ENCODE measurements at places on chromosomes 16 and 17.

DNA sequence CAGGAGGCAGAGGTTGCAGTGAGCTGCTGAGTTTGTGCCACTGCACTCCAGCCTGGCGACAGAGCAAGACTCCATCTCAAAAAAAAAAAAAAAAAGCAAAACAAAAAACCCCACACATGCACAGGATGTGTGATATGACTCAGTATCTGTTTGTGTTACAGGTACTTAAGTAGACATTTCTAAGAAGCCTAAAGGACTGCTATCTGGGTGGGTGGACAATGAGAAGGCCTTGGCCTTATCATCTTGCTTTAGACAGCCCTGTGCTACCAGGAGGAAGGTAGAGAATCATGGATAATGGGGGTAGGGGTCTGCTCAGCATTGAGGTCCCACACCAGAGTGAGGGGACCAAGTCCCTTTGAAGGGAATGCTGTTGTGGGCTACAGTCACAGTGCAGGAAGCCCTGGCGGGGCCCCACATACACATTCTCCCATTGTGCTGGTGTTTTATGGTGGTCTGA is 26.7 kb downstream of the PLD6 start:
- no peak for DNase-seq

- DNase-seq: no peak
These were observed 9.0 kb upstream of the MILR1 start for GRCh38 chr17:64439956-64440355.

DNA sequence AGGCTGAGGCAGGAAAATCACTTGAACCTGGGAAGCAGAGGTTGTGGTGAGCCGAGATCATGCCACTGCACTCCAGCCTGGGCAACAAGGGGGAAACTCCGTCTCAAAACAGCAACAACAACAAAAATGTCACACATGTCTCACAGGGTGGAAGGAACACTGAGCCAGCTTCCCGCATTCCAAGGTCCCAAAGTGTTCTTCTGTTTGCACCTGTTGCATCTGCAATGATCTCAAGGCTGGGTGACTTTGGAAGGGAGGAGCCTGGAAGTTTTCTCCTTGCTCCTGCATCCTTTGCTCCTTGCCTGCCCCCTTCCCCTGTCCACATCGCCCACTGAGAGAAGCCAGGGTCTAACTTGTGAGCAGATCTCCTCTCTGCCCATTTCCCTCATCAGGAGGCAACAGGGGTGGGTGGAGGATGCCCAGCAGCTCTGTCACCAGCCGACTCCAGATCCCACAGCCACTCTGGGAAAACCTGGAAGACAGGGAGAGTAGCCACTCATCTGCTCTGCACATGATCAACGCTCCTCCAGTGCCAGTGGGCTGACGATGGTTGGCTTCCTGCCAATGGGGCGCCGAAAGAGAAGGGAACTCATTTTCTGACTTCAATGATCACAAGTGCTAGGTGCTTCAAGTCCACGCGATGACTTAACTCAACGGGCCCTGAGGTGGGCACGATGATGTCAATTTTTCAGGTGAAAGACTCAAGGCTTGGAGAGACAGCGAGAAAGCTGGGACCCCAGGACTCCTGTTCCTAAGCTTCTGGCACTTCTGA is 12.6 kb downstream of the CHST6 start:
- no peak for DNase-seq

GRCh38 chr17:42778570-42778969 is 1.8 kb upstream of the WNK4 start:
- no peak for DNase-seq

DNA sequence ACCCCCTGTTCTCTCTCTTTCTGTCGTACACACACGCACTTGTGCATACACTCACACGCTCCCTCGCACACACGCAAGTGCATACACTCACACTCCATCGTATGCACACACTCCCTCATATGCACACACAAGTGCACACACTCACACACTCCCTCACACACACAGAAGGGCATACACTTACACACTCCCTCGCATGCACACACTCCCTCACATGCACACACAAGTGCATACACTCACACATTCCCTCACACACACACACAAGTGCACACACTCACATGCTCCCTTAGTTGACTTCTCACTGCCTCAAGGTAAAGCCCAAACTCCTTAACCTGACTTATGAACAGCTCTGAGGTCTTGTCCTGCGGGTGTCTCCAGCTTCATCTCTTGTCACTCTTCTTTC is 78.7 kb downstream of the NOG start:
- no peak for DNase-seq

DNA sequence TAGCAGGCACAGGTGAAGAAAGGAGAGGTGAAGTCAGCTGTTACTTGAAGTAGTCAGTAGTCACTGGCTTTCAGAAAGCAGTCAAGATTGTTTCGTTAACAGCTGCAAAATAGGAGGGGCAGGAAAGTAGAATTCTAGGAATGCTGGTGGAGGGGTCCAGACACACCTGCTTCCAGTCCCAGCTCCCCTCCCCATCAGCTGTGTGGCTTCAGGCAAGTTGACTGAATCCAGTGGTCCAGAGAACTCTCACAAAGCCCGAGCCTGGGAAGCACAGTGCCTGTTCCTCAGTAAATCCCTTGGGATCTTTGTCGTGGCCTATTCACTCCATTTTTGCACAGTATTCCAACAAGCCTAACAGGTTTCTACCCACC is 4.6 kb upstream of the SOCS1 start:
- no peak for DNase-seq

DNA sequence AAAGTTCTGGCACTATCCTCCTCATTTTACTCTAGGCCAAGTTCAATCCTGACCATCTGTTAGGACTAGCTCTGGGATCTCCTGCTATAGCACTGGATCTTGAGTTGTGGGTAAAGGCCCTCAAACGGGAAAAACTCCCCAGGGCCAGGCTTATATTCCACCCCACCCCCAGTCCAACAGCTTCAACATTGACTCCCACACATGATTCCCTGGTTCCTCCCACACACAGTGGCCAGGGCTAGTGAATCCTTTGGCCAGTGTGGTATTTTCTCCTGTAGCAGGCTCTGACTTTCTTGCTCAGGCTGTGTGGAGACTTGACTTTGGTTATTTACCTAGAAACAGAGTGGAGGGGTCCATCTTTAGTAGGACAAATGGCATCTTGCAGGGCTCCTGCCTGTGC is 10.3 kb upstream of the AKAP10 start:
- no peak for DNase-seq

DNA sequence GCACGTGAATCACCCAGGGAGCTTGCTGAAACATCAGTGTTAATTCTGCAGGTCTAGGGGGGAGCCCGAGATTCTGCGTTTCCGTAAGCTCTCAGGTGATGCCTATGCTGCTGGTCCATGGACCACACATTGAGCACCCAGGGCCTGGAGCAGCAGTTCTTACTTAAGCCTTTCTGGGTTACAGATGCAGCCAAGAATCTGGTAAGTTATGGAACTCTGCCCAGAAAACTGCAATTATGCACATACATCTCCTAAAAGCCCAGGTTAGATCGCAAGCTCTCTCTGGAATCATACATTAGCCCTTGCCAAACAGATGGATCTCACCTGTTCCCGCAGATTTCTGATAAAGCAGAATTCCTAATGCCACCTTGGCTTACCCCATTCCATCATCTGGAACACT is 265.9 kb upstream of the SALL1 start:
- no peak for DNase-seq

GRCh38 chr16:58515871-58516767 is 802 bp downstream of the SETD6 start:
- no peak for DNase-seq

GRCh38 chr17:60579090-60579489 is 20.9 kb upstream of the PPM1D start:
- no peak for DNase-seq

- DNase-seq: no peak
These were observed 9.4 kb downstream of the B3GNT9 start for GRCh38 chr16:67141391-67141790.

- DNase-seq: no peak
These were observed 165.1 kb upstream of the TNRC6C start for GRCh38 chr17:77793146-77793970.

GRCh38 chr16:49463529-49463928 is 89.9 kb downstream of the C16orf78 start:
- no peak for DNase-seq

- DNase-seq: no peak
These were observed 39.4 kb downstream of the KIAA0513 start for GRCh38 chr16:85067024-85067423.

DNA sequence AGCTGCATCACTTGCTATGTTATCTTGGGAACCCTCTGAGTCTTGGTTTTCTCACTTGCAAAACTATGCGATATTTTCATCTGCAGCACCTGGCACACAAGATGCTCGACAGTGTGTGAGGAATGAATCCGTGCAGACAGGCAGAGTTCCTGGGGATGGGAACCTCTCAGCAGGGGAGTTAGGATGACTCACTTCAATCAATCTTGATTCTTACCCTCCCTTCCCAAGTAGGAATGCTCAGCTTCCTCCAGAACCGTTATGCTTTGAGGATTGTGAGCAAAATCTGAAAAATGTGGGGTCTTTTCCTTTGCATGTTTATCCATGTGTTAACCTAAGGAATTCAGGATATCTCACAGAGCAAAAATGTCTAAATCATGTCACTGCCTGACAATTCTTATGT is 68.9 kb upstream of the HNF1B start:
- DNase-seq: no peak

- peak; percentile 27 for DNase-seq
These were observed 62.9 kb downstream of the ADCY9 start for GRCh38 chr16:4053301-4053845.

DNA sequence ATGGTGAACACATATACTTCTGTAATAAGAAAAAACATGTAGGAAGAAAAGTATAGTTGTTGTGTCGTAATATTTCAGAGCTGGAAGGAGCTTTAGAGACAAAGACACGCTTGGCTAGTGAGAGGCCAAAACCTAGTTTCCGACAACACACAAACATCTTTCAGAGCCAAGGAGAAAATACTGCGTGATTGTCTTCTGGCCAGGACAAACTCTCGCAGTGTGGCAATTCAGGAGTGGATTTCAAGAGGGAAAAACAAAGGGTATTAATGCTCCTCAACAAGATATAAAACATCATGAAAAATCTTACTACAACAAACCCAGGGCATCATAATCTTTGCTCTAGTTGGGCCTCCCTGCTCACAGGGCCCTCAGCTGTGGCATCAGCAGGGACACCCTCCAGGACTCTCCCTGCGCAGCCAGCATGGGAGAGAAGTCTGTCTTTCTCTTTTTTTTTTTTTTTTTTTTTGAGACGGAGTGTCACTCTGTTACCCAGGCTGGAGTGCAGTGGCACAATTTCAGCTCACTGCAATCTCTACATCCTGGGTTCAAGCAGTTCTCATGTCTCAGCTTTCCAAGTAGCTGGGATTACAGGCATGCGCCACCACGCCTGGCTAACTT is 66.4 kb downstream of the CYB5B start:
- no peak for DNase-seq

DNA sequence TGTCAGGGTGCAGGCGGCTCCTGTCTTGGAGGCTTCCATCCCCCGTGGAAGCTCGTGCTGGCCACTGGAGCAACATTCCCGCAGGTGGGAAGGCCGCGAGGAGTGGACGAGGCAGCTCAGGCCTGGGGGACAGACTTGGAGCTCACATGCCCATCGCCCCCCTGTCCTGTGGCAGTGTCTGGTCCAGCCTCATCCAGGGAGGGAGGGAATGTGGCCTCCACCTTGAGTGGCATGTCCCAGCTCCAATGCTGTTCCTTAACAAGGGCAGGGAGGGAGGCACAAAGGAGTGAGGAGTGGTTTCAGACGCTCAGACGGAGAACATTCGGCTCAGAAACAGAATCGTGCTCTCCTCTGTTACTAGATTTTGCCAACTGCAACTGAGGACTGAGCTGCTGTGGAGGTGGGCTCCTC is 159.4 kb upstream of the CHMP6 start:
- peak; percentile 39 for DNase-seq

DNA sequence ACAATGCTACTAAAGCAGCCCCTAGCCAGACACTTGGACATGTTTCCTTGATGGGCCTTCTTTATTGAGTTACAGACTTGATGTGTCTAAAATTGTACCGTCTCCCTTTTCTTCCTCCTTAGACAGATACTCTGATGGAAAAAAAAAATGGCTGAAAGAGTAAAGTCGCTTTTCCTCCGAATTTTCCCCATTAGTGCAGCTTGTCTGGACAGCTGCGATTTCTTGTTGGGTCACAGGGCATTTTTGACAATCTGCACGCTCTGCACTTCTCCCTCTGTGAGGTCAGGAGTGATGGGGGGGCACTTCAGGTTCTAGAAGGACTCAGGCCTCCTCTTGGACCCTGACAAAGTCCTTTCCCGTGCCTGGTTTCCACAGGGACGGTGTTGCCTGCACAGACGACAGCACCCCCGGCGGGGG is 968 bp upstream of the PRKAR1A start:
- DNase-seq: no peak

DNA sequence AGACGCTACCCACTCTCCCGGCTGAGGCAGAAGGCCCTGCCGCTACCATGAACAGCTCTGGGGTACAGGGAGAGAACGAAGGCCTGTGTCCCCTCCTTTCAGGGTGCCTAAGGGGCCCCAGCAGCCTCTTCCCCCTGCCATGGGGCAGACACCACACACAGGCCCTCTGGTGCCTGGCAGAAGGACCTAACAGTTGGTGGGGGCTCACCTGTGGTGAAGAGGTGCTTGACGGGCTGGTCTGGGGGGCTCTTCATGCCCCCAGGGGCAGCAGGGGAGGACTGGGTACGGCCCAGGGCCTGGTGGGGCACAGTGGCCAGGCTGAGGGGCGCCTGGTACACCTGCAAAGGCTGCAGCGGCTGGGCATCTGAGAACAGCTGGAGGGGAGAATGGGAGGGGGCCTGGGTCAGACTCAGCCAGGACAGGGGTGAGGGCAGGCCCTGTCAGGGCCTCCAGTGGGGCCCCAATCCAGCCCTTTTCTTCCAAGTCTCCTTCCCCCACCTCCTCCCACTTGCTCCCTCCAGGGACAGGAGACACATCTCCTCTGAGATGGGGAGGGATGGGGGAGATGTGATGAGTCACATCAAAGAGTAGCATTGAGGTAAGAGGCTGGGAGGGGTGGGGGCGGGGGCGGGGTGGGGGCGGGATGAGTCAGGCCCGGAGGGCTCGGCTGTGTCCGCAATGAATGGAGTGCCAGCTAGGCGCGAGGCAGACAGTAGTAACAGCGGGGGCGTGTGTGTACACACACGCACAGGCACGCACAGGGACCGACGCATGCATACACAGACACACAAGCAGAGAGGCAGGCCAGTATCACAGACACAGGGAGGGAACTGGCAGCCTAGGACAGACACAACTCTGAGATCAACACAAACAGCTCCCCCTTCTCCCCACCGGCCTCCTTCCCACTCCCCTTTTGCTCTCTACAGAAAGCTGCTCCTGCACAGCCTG is 16.1 kb downstream of the G6PC3 start:
- peak; percentile 84 for DNase-seq

- DNase-seq: no peak
These were observed 23.9 kb upstream of the DLX3 start for GRCh38 chr17:50018909-50019308.

- DNase-seq: no peak
These were observed 23.6 kb downstream of the C16orf90 start for GRCh38 chr16:3471518-3472176.

DNA sequence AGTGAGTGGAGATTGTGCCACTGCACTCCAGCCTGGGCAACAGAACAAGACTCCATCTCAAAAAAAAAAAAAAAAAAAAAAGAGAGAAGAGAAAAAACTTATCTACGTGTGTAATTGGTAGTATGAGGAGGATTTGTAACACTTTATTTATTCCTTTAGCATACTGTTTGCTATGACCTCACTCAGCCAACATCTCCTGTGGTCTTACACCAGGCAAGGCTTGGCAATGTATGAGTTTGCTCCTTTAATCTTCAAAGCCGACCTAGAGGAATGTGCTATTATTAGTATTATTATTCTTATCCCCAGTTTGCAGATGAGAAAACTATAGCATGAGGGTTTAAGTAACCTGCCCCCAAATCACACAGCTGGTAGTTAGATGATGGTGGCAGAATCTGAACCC is 35.8 kb upstream of the HAPSTR1 start:
- no peak for DNase-seq

Data from stromal cell of bone marrow (primary cell).